ENCODE measurements at places on chromosomes 5 and 9.

- DNase-seq, result no peak
These were observed 133.0 kb upstream of the STK32A start for GRCh38 chr5:147101659-147102369.

DNA sequence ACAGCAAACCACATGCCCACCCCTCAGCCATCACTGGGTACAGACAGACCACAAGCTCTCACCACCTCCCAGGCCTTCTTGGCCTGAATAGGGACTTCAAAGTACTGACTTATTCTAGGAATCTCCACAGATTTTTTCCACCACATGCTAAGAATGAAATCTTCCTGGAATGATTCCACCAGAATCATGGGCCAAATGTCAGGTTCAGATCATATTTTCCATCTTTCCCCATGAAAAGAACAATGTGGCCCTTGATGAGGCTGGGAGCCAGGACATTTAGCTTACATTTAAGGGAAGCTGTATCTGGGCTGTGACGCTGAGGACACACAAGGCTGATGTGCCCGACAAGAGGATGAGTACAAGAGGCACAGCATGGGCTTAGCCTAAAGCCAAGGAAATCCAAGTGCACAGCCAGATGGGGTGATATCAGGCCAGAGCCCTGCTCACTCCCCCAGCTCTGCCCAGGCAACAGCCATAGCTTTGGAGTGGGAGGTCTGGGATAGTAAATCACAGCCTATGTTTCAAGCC, 28.1 kb downstream of the ACSL6 start:
- DNase-seq, result no peak

DNA sequence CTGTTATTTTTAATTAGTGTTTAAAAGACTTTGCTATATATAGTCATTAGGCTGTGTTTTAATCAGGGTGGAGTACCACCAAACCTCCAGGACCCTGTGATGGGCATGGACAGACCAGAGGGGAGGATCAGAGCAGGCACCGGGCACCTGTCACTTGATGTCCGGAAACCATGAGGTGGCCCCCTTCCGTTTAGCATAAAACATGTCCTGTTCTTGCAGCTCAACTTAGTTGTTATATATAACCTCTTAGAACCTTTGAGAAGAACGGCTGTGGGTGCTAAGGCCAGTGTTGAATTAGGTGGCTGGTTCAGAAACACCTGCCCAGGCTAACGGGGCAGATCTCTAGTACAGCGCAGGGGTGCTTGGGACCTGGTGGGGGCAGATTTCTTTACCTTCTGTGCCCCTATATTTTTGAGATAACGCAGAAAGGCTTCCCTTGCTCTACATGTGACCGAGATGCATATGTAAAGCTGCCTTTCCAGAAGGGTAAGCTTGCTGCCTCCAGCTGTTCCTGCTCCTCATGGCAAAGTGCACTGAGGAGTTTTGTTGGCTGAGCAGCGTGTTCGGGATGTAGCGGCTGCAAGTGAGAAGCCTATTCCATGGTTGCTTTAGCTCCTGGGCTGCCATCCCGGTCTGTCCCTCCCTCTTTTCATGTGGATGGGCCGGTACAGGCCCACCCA, 255.5 kb downstream of the FANCC start:
- DNase-seq, result no peak

- DNase-seq, result no peak
These were observed 5.4 kb upstream of the GLT6D1 start for GRCh38 chr9:135644631-135645218.

GRCh38 chr5:10257870-10258269, 7.8 kb downstream of the CCT5 start:
- DNase-seq, result no peak

- peak; percentile 6 for DNase-seq
These were observed 49.4 kb upstream of the COL5A1 start for GRCh38 chr9:134592018-134592818.

DNA sequence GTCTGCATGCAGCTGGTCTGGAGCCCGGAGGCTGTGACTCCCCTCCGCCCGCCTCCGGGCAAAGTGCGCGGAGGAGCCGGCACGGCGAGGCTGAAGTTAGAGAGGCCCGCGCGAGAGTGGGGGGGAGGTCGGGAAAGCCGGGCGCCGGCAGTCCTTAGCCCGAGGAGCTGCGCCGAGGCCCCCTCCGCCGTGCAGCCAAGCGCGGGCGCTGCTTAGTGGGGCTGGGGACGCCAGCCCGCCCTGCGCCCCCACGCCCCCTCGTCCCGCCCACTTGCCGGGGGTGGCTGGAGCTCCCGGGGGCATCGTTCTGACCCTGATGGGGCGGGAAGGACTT, 403 bp downstream of the NINJ1 start:
- no peak for DNase-seq

DNA sequence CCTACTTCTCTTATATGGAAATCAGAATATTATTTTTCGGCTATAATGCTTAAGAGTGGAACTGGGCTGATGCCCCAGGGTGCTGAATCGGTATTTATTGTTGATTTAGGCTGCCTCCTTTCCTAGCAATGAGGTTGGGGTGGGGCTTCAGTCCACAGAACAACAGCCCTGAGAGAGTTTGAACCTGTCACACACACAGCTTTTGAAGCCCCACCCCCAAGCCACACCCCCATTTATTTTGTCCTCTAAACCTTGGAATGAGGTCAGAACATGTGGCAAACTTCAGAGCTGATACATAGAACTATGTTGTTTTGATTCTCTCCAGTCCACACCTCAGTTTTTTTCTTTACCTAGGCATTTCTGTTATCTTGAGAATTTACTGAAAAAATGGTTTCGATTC, 51.7 kb upstream of the CAMK4 start:
- DNase-seq, result no peak

GRCh38 chr9:89850631-89851325, 246.0 kb downstream of the GADD45G start:
- no peak for DNase-seq

DNA sequence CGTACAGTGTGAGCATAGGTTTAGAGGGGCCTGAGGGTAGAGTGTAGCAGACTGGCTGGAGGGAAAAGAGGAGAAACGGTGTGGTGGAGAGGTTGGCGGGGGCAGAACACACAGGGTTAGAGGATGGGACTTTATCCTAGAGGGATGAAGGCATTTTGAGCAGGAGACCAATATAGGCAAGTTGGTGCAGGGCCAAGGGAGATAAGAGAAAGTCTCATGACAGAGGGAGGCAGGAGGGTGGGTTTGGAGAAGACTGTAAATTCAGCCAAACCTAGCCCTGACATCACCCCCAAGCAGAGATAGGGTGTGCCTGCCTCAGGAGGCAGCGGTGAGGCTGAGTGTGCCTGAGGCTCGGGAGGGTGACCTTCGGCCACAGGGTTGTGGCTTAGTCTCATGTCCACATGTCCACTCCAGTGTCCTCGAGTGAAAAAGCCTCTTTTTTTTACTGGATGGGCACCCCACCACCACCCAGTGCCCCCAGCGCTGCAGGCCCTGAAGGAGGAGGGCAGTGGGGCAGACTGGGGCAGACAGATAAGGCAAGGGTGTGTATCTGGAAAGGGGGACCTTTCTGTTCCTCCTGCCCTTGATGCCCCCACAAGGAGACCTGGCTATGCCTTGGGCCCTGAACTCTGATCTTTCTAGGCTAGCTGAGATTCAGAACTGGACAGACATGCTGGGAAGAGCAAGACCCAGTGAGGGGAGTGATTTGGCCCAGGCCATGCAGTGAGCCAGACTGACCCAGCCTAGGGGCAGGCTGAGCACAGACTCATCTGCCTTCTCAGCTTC, 108.7 kb downstream of the RGS3 start:
- DNase-seq, result no peak

GRCh38 chr9:81879501-81879916, 48.7 kb upstream of the SPATA31D4 start:
- DNase-seq, result no peak

- DNase-seq, result no peak
These were observed 135.4 kb downstream of the ALDH1A1 start for GRCh38 chr9:72817413-72817812.

GRCh38 chr5:1104327-1105006, 7.4 kb downstream of the SLC12A7 start:
- DNase-seq, result no peak

DNA sequence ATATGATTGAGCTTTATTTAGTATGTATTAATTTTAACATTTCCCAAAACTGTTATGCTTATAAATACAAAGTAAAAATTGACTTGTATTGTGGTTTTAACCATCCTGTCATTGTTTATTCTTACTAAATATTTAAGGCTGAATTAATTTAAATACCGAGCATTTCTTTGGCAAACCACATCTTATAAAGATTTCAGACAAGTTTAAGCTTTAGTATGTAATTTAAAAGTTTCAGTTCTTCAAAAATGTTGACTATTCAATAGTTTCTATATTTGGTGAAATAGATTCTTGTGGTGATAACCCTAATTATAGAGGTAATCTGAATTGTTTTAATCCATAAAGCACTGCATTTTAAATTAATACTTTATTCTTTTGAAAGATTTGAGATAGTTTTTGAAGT, 65.5 kb downstream of the CCNH start:
- DNase-seq, result no peak

DNA sequence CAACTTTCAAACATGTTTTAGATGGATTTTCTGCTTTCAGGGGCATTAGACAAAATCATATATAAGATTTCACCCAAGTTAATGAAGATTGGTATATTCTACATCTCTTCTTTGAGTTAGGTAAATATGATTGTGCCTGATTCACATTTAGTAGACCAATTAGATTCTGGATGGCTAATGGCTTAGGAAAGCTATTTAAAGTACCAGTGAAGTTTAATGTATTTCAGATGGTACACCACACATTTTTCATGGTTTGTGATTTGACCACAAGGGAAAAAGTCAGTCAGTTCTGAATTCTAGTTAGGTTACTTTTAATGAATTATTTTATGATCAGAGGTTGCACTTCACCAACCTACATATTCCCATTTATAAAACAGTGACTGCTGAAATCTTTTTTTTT, 409.7 kb downstream of the ADGRV1 start:
- DNase-seq, result no peak

- no peak for DNase-seq
These were observed 2.7 kb downstream of the TNC start for GRCh38 chr9:115115117-115115880.

DNA sequence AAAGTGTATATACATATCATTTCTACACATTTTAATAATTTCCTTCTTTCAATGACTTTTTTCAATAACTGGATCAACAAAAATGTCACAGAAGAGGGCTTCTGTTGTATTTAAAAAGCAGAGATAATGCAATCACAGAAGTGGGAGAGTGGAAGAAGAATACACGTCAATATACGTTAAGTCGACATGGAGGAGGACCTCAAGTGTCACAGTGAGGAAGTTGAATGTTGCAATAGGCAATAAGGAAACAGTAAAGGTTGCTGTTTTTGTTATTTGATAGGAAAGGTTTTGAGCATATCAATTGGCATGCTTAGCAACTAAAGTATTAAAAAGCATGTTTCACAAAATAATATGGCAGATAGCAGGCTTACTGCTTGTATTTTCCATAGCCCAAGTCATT, 184.0 kb upstream of the NR4A3 start:
- no peak for DNase-seq

DNA sequence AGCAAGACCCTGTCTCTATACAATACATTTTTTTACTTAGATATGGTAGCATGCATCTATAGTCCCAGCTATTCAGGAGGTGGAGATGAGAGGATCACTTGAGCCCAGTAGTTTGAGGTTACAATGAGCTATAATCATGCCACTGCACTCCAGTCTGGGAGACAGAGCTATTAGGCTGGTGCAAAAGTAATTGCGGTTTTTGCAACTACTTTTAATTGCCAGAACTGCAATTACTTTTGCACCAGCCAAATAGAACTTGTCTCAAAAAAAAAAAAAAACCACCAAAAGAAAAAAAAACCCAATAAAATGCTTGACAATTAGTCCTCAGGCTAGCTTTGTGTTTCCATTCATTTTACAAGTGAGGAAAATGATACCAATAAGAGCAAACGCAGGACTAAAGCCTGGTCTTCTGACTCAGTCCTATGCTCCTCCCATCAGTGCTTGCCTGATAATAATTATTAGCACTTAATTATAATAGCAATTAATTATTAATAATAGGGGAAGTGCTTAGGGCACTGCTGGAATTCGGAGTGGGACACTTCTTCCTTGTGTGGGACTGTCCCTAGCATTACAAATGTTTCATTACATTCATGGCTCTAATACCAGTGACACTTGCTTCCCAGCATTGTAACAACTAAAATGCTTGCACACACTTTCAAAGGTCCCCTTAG, 73.1 kb upstream of the TAF1L start:
- DNase-seq, result no peak

DNA sequence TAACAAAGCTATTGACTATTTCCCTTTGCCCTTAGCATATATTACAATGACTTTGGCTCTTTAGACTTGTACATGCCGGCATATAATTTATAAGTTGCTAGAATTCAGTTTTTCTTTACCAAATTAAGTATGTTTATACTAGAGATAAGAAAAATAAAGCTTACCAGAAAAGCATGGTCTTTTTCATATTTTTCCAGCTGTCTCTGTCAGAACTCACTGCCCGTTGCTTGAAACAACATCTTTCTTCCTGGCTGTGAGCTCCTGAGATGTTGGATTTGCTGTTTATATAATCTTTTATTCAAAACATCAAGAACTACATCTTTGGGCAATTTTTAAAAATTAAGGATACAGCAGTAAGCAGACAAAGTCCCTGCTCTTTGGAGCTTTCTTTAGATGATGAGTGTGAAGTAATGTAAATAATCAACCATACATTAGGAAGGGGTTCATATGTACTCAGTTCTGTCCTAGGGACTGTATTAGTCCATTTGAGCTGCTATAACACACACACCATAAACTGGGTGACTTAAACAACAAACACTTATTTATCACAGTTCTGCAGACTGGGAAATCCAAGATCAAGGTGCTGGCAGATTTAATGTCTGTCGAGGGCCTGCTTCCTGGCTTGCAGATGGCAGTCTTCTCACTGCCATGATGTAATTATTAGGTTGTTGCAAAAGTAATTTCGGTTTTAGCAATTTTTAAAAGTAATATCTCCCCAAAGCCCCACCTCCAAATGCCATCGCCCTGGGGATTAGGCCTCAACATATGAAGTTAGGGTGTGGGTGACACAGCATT, 45.4 kb upstream of the RANBP3L start:
- no peak for DNase-seq

DNA sequence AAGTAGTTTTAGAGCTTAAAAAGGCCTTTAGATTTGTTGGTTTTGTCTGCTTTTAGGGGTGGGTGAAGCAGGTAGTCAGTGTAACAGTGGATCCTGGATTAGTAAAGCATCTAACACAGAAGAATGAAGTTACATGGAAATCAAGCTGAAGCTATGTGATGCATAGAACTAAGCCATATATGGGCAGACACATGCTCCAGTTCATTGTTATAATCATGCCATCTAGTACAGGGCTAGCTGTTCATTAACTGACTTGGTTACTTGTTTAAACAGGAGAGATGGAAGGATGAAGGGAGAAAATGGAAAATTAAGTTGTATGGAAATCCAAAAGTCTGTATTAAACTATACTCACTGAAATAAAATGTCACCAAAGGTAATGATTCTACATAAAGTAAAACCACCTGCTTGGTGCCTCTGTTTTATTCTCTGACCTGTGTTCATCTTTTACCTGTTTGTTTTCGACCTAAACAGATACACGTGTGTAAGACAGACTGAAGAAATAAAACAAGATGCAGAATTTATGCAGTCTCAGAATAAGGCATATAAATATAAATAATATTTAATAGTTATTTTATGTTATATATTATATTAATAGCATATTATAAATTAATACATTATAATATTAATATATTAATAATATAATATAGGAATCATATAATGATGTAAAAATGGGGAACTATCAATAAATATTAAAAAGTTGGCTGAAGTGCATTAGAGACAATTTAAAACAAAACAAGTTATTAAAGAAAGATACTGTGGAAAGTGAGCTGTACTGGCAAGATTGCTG, 33.9 kb downstream of the MRPS30 start:
- DNase-seq, result no peak

- DNase-seq, result no peak
These were observed 45.7 kb downstream of the CDK5RAP2 start for GRCh38 chr9:120534266-120534665.

- DNase-seq, result no peak
These were observed 9.4 kb downstream of the C9orf72 start for GRCh38 chr9:27563738-27564430.
